ENCODE measurements at places on chromosomes 12 and 14. TPM values are rescaled to one million over a fixed set of nuclear protein-coding genes. Genes with fewer than 3 reads are reported as not detected.

Gene KRT71
- not detected for total RNA-seq

DNA sequence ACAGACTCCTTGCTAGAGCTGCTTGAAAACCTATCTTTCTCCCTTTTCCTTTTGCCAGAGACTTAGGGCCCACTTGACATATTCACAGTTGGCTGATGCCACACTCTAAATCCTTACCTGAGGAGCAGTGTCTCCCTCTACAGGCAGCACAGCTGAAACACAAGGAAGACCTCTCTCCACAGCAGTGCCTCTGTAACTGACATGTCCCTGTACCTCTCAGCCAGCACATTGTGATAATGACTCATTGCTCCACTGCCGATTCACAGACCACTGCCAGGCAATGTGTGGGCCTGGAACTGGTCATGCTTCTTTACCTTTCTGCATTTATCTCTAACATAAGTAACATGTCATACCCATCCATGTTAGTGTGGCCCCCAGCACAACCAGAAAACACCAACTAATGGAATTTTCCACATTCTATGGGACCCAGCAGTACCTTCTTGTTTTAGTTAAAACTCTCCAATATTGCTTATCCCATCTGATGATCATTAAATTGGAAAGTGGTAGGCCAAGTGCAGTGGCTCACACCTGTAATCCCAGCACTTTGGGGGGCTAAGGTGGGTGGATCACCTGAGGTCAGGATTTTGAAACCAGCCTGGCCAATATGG lies 56.5 kb downstream of the GTF2A1 start:
- peak; percentile 21 for DNase-seq

Gene TMEM179
- total RNA-seq, result not detected

Gene AQP5
- not detected for total RNA-seq

Gene RPGRIP1
- not detected for total RNA-seq

Gene LRRC10
- not detected for total RNA-seq

DNA sequence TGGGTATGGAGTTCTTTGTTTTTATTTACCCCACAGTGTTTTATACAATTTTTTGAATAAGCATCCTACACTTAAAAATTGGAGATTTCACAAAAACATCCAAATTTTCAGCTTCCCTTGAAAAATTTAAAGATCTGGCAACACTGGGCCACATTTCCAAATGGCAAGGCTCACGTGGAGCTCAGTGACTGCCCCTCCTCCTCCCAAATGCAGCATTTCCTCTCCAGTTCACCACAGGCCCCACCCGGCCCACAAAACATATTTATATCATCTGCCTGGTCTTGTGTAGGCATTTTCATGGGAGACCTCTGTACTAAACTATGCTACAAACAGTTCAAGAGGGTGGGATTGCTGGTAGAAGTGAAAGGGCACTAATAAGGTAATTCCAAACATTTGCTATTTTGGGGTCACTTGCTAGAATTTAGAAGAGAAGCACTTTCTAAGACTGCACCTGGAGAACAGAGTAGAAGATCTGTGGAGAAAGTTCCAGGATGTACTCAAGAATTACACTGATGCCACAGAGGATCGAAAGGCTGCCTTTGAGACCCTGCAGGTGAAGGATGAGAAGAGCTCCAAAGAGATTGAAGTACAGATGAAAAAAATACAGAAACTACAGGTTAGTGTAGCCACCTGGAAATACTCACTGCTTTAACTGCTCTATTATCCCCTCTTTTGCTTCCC lies 7.3 kb downstream of the FKBP11 start:
- DNase-seq, result no peak

Gene TEAD4
- total RNA-seq, result 51.2 TPM

DNA sequence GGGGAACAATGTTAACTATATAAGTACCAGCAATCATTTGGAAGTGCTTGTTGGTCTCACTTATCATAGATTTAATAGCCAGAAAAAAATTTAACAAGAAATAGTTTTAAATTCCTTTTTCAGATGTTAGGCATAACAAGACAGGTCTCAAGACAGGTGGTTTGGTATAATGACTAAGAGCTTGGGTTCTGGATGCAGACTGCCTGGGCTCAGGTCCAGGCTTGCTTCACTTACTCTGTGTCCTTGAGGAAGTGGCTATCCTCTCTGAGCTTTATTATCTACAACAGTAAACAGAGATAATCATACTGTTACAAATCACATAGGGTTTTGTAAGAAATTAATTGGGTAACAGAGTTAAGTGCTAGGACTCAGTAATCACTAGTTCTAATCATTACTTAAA lies 338.0 kb upstream of the FLRT2 start:
- DNase-seq, result no peak

DNA sequence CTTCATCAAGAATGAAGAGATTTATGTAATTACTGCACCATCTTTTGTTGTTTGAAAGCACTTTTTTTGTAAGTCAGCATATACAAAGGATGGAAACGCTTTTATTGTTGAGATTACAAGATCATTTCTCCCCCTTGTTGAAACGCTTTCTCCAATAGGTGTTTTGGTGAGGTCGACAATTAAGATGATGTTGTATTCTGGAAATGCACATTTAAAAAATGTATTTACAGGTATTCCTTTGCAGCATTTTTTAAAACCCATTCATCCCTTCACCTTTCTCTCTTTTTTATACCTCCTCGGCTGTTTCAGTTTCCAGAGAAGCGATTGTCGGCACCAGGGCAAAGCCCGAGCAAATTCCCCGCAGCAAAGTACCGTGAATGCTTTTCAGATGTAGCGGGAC lies 499.9 kb downstream of the VRK1 start:
- DNase-seq, result no peak

- no peak for DNase-seq
These were observed 57.2 kb upstream of the CISTR start for GRCh38 chr12:53809005-53809404.

Gene LHX5
- total RNA-seq, result not detected

DNA sequence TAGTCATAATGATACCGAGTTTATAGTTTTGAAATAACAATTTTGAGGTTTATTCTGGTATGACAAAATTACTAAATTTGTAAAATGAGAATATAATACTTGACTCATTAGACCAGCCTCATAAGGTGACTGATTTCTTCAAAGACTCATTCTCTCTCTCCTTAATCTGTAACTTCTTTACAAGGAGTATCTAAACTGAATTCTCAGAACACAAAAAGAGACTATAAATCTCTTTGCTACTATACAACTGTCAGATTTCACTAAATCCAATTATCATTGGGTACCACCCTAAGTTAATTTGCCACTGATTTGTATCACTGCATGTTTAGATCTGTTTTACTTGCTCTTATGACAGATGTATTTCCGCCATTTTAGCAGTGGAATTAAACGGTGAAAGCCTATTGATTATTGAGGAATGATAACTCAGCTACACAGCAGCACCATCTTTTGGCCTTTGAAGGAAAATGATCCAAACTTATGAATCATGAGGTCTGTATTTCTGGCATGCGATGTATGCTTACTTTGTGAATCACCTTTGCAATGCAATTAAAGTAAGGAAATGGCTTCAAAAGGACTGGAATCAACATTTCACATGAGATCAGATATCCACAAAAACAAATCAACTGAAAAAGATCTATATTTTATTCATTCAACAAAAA lies 161.2 kb downstream of the RERGL start:
- peak; percentile 44 for DNase-seq

GRCh38 chr12:98807187-98807586 lies 162.1 kb downstream of the APAF1 start:
- DNase-seq, result no peak

DNA sequence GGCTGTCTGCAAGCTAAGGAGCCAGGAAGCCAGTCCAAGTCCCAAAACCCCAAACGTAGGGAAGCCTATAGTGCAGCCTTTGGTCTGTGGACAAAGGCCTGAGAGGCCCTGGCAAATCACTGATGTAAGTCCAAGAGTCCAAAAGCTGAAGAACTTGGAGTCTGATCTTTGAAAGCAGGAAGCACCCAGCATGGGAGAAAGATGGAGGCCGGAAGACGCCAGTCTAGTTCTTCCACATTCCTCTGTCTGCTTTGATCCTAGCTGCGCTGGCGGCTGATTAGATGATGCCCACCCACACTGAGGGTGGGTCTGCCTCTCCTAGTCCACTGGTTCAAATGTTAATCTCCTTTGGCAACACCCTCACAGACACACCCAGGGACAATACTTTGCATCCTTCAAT lies 58.5 kb downstream of the CAPS2 start:
- DNase-seq, result no peak

GRCh38 chr14:75401361-75401760 lies 26.5 kb upstream of the JDP2 start:
- DNase-seq, result no peak

- no peak for DNase-seq
These were observed 11.1 kb downstream of the BCL11B start for GRCh38 chr14:99260587-99261551.

- DNase-seq, result no peak
These were observed 227.4 kb upstream of the PWP1 start for GRCh38 chr12:107458163-107458562.

DNA sequence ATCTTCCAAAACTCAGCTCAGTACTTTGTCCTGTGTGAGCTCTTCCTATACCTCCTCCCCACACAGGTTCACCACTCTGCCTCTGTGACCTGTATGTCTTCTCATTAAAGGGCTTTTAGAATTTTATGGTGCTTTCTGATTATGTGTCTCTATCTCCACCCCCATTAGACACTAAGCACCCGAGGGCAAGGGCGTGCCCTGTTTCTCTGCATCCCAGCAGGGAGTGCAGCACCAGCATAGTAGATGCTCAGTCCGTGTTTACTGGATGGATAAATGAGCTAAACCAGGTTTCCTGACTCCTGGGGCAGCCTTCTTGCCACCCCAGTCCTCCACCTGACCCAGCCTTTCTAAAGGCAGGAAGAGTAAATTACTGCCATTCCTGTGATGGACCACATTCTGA lies 333.8 kb downstream of the CACNA1C start:
- DNase-seq, result no peak

Gene PLCZ1
- not detected for total RNA-seq

DNA sequence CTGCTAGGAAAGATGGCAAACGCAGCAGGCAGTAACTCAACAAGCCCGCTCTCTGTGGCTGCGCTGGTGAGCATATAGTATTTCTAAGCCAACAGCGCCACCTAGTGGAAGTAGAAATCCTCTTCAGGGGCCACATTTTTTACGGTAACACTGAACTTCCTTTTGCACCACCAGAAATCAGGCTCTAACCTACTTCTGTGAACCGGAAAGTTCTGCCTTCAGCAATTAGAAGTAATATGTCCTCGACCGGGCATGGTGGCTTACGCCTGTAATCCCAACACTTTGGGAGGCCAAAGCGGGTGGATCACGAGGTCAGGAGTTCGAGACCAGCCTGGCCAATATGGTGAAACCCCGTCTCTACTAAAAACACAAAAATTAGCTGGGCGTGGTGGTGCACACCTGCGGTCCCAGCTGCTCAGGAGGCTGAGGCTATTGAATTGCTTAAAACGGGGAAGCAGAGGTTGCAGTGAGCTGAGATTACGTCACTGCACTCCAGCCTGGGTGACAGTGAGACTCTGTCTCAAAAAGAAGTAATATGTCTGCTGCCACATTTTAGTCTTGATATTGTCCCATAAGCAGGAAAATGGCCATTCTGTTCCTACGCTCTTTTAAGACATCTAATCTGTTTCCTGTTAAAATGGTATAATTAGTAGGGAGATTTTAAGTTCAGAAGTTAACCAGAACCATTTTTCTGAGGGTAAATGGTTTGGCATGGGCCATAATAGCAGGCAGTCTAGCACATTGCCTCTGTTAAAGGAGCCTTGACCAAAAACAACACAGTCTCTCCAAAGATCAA lies 26.8 kb downstream of the APOBEC1 start:
- DNase-seq, result peak; percentile 43

DNA sequence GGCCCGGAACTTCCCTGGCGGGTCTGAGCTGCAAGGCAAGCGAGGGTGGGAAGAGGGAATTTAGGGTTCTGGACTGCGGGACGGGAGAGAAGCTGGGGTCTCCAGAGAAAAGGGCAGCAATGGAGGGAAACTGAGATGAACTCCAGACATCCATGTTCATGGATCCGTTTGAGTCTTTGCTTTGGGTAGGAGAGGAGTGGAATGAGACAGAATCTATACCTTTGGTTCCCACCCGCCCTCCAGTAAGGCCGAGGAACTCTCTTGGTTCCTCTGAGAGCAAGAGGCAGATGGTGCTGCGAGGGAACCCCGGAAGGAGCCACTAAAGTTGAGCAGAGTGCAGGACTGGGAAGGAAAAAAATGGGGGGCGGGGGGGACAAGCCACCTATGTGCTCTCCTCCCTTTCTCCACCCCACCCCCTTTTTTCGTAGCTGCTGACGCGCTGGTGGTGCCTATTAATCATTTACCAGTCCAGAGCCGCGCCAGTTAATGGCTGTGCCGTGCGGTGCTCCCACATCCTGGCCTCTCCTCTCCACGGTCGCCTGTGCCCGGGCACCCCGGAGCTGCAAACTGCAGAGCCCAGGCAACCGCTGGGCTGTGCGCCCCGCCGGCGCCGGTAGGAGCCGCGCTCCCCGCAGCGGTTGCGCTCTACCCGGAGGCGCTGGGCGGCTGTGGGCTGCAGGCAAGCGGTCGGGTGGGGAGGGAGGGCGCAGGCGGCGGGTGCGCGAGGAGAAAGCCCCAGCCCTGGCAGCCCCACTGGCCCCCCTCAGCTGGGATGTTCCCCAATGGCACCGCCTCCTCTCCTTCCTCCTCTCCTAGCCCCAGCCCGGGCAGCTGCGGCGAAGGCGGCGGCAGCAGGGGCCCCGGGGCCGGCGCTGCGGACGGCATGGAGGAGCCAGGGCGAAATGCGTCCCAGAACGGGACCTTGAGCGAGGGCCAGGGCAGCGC lies 1.2 kb downstream of the SSTR1 start:
- DNase-seq, result no peak

Gene CNOT2
- total RNA-seq, result 88.4 TPM

Data from SJSA1 (cell line).